ENCODE measurements at places on chromosomes 3 and 15.
A peak's percentile ranks its signal among the peaks of the same experiment; 100 is the strongest.

- peaks cover 34% of the 10 kb centered on the region for H3K4me1 ChIP-seq
- no peak for DNase-seq
- peak overlapping the region; percentile 77 for H3K4me3 ChIP-seq
- no peaks in the 10 kb centered on the region for H3K27me3 ChIP-seq
- H3K27ac ChIP-seq = peak overlapping the region; percentile 93
- H3K36me3 ChIP-seq = peaks cover 26% of the 10 kb centered on the region
These were observed 1.6 kb upstream of the MCTP2 start for GRCh38 chr15:94229591-94230369.

GRCh38 chr3:195467641-195468390 lies 25.0 kb upstream of the ACAP2 start:
- no peak for DNase-seq
- H3K27ac ChIP-seq = no peak overlapping the region

DNA sequence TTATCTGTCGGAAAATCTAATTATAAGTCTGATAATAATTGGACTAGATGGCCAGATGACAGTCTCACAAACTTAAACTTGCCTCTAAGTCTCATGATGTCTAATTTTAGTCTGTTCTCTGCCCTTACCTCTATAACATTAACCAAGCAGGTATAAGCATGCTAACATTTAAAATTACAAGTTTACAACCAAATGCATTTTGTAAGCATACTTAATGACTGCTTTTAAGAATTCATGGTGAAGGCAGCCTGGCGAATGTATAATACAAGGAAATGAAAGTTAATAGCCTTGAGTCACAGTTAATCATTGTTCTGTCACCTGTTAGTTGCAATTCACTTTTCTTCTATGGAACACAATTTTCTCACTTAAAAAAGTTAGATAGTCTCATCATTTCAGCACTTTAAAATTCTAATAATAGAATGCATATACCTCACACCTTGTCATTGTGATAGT lies 16.5 kb downstream of the BCHE start:
- H3K4me3 ChIP-seq = no peak overlapping the region
- H3K4me1 ChIP-seq = peaks cover 9% of the 10 kb centered on the region
- H3K27ac ChIP-seq = peak overlapping the region; percentile 57
- H3K27me3 ChIP-seq = no peaks in the 10 kb centered on the region
- DNase-seq = no peak

DNA sequence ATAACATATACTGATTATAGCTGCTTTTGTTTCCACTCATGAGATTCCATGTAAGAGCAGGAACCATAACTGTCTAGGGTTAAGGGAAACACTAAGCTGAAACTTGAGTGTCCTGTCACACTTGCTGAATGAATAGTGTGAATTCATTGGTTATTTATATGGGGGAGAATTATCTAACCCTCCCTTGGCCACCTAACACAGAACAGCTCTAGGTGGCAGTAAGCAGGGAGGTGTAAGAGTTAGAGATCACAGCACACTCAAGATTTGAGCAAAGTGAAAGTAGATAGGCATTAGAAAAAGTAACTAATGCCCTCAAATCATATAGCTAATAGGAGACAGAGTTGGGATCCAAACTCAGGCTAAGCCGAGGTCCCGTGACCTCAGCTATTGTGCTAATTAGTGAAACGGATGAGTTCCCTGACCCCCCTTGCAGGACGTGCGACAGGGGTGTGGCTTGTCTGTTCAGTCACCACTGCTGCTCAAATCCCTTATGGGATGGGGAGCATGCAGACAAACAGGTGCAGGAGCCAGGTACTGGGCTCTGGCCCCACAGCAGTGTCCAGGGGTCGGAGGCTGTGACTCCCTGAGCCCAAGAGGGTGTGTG lies 27.7 kb upstream of the ANO10 start:
- peaks cover 17% of the 10 kb centered on the region for H3K4me1 ChIP-seq
- H3K27ac ChIP-seq = no peak overlapping the region
- H3K27me3 ChIP-seq = no peaks in the 10 kb centered on the region
- no peak for DNase-seq
- H3K36me3 ChIP-seq = no peaks in the 10 kb centered on the region
- no peak overlapping the region for H3K4me3 ChIP-seq

- H3K4me1 ChIP-seq = peaks cover 40% of the 10 kb centered on the region
- no peak for DNase-seq
- H3K27ac ChIP-seq = peak overlapping the region; percentile 30
- no peak overlapping the region for H3K4me3 ChIP-seq
- no peaks in the 10 kb centered on the region for H3K27me3 ChIP-seq
These were observed 7.7 kb downstream of the FILIP1L start for GRCh38 chr3:100106531-100107141.

GRCh38 chr3:145557405-145557804 lies 603.6 kb downstream of the PLOD2 start:
- no peak for DNase-seq
- H3K4me3 ChIP-seq = no peak overlapping the region
- H3K36me3 ChIP-seq = no peaks in the 10 kb centered on the region
- no peak overlapping the region for H3K27ac ChIP-seq
- no peaks in the 10 kb centered on the region for H3K27me3 ChIP-seq
- no peaks in the 10 kb centered on the region for H3K4me1 ChIP-seq

DNA sequence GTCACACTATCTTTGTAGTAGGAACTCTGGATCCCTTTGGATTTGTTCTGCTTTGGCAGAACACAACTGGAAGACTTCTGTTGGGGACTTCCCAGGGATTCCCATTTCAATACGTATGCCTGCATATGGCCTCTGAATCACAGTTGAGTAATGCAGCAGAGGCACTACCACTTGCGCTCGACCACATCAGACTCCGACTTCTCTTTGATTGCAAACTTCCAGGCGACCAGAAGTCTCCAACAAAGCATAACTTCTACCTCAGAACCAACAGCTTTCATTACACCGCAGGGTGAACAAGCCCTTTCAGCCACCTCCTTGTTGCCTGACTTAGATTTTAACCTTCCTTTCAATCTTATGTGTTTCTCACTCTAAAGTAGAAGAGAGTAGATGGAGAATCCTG lies 924.4 kb downstream of the IGSF11 start:
- DNase-seq = no peak
- no peak overlapping the region for H3K4me3 ChIP-seq
- H3K27ac ChIP-seq = no peak overlapping the region
- no peaks in the 10 kb centered on the region for H3K27me3 ChIP-seq
